SW 1271 (cell line): ENCODE measurements at places on chromosomes 1 and 21.
A peak's percentile ranks its signal among the peaks of the same experiment; 100 is the strongest.

DNA sequence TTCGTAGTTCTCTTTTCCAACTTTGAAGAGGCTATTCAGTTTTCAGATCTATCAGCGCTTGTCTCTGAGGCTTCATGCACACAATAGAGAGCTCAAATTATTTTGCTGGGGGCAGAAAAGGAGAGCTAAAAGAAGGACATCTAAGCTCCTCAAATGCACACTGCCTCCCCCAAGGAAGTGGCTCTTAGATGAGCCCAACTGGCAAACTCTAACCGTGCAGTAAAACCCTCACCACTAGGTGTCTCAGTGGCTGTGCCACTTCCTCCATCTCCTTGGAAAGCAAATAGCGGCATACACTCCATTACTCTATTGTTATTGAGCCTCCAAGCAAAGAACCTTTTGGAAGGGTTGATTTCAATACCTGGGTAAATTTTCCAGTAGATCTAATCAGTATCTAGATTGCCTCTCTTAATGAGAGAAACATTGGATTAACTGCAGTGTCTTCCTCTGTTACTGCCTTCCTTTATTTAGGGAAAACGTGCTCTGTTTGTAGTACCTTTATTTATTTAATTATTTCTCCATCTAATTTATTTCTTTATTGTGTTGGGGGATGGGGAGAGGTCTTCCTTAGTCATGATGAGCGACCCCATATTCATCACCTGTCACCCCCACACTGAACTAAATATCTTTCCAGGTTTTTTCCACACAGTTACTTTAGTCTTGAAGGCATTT, 9.2 kb upstream of the SFPQ start:
- DNase-seq = peak; percentile 20

- no peak for DNase-seq
Observed at GRCh38 chr21:31132574-31133242, 94.4 kb upstream of the KRTAP19-8 start.

GRCh38 chr21:44571296-44571695, 2.2 kb upstream of the KRTAP10-4 start:
- DNase-seq = no peak

GRCh38 chr1:71046891-71047634, 553 bp downstream of the PTGER3 start:
- no peak for DNase-seq

DNA sequence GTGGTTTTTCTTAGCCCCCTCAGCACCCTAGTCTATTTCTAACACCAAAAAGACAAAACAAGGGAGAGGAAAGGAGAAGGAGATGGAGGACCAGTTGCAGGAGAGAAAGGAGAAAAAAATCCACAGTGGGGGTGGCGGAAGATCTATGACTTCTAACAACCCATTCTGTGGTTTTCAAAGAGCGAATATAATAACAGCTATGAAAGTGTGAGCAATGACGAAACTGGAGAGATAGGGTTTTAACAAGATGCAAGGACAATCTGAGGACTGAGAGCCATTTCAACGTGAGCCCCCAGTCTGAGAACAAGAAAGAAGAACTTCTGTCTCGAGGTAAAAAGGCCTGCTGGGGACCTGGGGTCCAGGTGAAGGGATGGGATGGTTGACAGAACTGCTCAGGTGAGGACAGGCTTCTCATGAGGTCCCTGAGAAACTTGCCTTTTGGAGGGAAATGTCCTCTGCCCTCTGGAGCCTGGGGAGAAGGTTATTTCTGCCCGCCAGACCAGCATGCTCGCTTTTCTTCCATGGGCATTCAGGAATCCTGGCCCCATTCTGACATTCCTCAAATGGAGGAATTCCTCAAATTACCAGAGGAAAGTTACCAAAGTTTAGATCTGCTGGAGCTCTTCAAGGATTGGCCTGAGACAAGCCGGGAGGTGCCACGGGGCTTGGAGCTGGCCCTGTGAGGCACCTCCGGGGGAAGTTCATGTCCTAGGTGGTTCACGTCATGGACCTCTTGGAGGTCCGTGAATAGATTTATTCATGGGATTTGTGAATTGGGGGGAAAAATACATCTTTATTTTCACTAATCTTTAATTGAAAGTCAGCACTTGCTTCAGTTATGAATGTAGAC, at the start of gene CD160:
CD160 (plus strand) TSS at position 270 of the 850 bp plus-strand sequence. CDS start 8,829 bp downstream, outside the sequence.
- no peak for DNase-seq

DNA sequence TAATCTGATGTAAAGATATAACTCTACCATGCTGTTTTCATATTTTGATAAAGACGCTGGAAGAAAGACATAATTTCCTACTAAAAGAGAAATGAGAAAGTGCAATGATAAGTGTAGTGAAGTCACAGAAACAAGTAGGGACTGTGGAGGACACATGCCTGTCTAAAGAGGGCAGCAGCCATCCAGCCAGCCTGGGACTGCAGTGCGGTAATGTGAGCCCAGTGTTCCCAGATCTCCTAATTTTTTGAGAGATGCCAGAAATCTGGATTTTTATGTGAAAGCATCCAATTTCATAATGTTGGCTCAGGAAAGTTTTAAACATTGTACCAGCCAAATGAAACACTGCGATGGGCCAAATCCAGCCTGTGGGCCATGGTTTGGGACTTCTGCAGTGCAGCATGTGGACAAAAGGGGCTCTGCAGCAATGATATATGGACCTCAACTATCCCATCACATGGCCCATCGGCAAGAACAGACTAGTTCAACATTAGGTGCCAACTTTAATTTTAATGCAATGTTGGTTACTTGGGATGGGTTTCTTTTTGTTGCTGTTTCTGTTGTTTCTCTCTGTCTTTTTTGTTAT, 329.5 kb downstream of the LTN1 start:
- DNase-seq = no peak

DNA sequence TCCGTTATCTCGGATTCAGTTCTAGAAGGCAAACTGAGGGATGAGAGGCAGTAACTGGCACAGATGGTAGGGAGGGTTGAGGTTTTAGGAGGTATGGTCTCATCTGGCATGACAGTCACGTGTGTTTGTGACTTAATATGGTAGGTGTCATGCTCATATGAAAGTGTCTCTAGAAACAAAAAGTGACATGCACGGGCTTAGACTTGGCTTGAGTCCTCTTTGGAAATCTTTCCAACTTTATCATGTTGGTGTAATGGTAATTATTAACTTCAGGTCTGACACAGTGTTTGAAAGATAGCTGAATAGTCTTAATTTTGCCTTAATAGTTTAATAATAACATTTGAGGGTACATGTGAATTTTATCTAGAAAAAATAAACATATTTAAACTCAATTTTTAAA, 218.1 kb downstream of the FMN2 start:
- DNase-seq = no peak

DNA sequence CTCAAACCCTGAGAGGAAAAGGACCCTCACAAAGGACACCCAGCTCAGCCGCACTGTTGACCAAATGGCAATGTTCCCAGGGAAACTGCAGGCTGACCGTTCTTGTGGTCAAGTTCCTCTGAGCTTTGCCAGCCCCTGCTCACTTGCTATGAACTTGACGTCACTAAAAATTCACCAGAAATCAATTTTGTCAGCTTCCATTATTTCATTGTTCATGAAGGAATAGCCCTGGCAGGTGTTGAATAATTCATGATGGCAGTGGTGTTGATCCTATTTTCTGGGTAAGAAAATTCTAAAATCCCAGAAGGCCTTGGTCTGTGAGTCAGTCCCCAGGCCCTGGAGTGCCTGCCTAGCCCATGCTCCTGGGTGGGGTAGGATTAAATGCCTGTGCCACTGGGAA, 318.9 kb downstream of the ZNF326 start:
- no peak for DNase-seq

DNA sequence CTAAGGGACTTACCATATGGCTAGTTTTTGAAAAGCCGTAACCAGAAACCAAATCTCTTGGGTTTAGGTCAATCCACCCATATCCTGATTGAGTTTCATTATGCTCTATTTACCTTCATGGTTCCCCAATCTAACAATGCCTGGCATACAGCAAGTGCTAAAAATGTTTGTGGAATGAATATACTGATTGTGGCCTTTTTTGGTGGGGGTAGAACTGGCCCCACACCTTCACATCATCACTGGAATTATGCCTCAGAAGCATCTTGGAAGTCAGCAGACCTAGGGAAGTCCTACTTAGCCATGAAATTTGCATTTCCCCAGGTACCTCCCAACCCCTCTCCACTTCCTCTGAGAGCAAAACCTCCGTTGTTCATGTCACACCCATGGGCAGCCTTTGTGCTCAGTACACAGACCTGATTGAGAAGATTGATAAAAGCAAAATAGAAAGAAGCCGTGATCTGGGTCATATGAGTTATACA, 17.8 kb upstream of the SLAMF1 start:
- DNase-seq = no peak

- DNase-seq = peak; percentile 90
Observed at GRCh38 chr1:11907275-11908094, 18.7 kb downstream of the KIAA2013 start.

GRCh38 chr1:78237364-78237916, 191.7 kb downstream of the GIPC2 start:
- no peak for DNase-seq

DNA sequence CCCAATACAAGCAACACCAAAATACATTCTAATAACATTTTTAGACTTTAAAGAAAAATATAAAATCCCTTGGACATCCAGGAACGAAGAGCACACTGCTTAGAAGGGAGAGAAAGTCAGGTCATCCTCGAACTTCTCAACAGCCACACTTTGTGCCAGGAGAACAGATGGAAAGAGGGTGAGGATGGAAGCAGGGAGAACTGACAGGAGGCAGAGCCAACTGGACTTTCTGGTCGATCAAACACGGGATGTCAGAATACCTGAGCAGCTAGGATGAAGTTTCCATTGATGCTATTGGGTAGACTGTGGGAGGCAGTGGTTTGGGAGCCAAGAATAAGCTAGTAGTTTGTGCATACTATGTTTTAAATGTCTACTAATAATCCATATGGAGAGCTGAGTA, 111.4 kb downstream of the TOMM20 start:
- no peak for DNase-seq

DNA sequence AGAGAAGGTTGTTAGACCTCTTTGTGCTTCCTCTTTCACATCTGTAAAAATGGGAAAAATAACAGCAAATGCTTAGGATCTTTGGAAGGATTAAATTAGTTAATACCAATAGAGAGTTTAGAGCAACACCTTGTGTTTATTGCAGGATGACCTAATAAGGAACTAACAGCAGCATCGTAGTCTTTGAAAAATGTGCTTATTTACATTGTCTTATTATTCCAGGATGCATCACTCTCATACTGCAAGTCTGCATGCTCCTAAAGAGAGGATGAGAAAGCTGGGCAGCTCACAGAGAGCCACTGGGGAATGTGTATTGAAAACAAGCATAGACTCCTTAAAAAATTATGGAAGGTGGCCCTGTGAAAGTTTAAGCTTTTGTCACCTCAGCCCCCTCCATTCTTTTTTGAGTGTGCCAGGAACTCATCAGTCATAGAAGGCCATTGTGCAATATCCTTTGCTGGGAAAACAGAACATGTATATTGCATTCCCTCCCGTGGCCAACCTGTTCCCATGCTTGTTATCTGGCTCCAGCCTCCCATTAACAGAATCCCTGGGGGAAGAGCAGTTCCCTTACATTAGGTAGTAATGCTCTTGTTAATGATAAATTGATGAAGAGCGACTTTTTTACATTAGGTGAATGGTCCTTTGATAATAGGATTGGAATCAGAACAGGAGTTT, 180.7 kb downstream of the ZNF326 start:
- DNase-seq = no peak

DNA sequence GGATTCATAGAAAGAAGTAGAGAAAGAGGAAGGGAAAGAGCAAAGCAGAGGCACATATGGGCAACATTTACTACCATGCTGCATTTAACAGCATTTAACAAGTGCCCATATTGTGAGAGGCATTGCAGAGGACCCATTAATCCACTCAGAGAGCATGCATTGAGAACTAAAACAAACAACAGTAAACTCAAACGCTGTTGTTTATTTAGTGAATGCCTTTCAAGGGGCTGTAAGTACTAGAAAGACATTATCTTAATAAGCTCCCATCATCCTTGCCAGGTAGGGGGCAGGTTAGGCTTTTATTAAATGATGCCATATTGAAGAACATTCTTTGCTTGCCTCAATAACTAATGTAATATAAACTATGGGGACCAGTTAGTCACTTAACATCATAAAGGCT, 254.3 kb upstream of the DAB1 start:
- no peak for DNase-seq

DNA sequence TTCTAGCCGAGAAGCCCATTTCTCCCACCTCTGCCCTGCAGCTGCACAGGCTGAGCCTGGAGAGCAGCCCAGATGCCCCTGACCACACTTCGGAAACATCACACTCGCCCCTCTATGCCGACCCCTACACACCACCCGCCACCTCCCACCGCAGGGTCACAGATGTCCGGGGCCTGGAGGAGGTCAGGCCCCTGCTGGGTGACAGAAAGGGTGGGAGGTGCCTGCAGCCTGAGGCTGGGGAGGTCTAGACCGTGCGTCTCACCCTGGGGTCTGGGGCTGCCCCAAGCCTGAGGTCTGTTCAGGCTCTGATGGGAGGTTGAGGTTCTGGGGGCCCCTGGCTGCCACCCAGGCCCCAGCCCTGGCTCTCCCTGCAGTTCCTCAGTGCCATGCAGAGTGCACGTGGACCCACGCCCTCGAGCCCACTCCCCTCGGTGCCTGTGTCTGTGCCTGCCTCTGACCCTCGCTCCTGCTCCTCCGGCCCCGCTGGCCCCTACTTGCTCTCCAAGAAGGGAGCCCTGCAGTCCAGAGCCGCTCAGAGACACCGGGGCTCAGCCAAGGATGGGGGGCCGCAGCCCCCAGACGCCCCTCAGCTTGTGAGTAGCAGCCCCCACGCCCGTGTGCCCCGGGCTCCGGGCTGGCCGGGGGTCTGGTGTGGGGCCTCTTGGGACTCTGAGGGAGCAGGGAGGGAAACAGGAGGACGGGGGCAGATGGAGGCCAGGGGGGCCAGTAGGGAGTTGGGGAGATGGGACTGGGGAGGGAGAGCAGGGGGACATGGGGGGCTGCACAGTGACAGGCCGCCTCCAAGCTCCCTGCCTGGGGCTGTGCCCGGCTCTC, 7.4 kb downstream of the PLEKHN1 start:
- DNase-seq = no peak

GRCh38 chr1:18723206-18723605, 92.6 kb downstream of the PAX7 start:
- DNase-seq = no peak

DNA sequence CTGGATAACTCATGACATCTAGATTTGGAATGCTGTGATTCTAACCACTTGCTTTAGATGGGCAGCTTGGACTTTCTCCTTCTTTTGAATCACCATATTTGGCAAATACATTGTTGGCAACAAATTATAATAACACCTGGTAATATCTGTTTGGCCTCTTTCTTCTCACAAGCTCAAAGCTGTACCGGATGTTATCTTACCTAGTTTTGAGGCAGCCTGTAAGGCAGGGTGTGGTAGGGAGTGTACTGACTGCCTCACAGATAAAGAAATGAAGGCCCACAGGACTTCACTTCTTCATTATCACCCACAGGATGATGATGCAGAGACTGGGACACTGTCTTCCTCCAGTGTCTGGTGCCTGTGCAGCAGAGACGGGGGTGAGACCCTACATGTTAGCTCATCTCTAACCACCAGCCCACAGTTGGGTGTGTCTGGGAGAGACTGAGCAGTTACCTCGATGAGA, 28.5 kb downstream of the TUFT1 start:
- no peak for DNase-seq

- no peak for DNase-seq
Observed at GRCh38 chr1:181061891-181062835, 26.3 kb upstream of the IER5 start.

- no peak for DNase-seq
Observed at GRCh38 chr1:210061992-210062391, 124.0 kb downstream of the SYT14 start.

GRCh38 chr21:43953021-43953420, 59.1 kb upstream of the TRAPPC10 start:
- DNase-seq = no peak

GRCh38 chr1:31987135-31987619, 26.5 kb upstream of the KHDRBS1 start:
- no peak for DNase-seq
